NCI-H1694 (cell line): ENCODE measurements at places on chromosomes 16 and 17.

- DNase-seq: no peak
Observed at GRCh38 chr16:4537376-4538343, 913 bp downstream of the CDIP1 start.

DNA sequence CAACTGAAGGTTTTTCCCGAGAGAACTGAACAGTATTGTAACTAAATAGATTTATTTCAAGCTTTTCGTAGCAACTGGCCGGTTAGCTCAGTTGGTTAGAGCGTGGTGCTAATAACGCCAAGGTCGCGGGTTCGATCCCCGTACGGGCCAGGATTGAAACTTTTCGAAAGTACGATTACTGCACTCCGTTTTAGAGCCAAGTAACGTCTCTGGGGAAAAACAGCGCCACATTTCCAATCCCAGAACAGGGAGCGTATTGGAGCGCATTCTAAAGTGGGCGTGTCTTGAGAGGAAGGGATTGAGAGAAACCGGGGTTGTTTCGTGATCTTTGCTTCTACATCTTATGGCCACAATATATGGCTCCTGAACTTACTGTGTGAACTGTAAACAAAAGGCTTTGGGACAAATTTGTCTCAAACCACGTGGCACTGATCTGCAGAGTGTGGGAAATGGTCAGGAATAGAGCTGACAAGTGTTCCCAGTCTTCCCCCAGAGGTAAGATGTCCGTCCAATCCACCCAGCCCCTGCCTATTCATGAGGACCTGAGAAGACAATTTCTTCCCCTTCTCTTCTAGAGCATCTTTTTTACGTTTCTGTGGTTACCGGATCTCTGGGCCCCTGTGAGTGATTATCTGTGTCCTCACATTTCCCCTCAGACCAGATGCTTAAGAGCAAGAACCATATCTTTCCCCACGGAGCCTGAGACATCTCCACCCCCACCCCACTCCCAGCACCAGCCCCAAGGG lies 2.3 kb downstream of the BORCS6 start:
- DNase-seq: peak; percentile 99

DNA sequence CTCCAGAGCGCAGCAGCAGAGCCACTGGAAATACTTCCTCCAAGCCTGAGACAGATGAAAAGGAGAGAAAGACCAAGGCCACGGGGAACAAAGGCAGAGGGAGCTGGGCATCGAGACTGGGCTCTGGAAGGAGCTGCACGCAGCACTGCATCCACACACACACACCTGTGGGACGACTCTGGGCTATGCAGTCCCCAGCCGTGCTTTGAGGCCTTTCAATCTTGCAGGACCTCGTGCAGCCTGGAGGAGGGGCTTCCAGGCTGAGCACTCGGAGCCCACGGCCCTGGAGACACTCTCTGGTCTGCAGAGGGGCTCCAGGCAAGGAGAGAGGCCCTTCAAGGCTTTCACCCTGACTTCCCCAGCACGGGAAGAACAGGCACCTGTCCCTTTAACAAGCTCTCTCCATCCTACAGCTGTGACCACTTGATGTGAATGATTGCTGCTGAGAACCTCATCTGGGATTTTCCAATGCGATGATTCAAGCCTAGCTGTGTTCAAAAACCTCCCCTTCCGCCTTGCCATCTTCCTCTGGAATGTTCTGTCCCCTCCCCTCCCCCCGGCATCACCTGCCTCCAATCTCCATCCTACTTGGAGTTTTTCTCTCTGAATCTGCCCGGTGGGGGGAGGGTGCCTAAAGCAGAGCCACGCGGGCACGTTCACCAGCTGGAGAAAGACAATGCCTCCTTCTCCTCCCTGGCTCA lies 37.5 kb downstream of the RBFOX3 start:
- no peak for DNase-seq

DNA sequence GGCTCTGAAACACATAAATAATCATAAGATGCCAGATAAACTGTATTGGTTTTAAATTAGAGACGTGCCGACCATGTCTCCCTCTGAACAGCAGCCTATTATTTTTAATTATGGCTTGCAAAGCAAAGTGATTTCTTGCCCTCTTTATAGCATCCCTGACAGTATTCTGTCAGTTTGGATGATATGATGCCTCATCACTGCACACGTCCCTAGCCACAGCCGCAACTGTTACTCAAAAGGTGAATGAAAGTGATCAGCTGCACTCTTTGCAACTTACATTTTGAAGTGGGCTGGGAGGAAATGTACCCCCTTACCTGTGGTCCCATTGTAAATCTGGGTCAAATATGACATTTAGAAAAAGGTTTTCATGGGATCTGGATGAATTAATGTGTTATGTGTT lies 389.9 kb downstream of the MAF start:
- no peak for DNase-seq

DNA sequence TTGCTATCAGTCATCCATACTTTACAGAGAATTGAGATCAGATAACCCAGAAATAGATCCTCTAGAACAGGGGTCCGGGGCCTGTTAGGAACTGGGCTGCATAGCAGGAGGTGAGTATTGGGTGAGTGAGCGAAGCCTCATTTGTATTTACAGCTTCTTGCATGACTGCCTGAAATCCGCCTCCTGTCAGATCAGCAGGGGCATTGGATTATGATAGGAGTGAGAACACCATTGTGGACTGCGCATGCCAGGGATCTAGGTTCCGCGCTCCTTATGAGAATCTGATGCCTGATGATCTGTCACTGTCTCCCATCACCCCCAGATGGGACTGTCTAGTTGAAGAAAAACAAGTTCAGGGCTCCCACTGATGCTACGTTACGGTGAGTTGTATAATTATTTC lies 13.0 kb upstream of the SCIMP start:
- DNase-seq: no peak

DNA sequence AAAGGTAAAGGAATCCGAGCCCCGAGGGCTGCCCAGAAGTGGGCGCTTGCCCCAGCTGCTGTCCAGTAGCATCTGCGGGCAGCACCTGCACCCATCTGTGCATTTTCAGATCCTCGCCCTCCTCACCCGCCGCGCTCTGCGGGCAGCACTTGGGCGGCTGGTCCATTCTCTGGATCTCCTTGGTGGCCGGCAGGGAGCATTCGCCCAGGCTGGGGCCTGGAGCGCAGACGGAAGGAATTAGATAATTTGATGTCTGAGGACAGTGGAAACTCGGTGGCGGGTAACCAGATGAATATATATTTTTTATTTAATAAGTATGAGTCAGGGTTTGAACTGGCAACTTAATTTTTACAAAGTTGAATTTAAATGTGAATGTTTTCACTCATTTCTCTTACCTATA lies 88.5 kb downstream of the NPIPB11 start:
- DNase-seq: no peak

GRCh38 chr16:87582216-87582965 lies 19.9 kb upstream of the JPH3 start:
- DNase-seq: no peak

GRCh38 chr17:72588961-72589360 lies 468.1 kb downstream of the SOX9 start:
- DNase-seq: peak; percentile 64

DNA sequence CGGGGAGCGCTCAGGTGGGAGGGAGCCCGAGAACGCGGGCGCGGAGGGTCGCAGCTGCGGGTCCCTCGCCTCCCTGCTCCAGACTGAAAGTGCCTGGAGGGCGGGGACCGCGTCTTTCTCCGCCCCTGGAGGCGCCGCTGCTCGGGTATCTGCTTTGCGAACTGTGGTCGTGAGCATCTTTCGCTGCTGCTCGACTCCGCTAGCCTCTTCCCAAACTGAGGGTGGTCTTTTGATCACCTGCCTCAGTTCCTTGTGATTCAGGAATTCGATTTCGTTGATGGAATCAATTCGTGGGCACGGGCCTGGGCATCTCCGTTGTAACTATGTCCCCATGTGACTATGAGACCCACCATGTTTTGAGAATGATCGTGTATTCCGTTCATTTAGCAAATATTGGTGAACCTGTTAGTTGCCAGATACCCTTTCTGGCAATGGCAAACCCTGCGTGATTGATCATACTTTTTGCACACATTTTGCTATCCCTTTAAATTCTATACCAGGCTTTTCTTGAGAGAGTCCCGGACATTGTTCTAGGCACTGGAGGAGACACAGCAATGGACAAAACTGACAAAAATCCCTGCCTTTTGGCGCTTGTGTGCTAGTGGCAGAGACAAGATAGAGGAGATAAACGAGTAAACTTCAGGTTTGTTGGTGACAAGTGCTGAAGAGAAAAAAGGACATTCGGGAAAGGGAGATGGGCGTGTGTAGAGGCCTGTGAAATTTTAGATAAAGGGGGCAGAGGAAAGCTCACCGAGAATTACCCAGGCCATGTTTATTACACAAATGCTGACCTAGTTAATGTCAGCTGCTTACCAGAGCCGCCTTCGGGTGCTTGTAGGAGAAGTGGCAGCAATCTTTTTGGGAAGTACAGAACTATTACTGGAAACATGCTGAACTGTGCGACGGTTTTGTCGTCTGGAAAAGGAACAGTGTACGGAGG lies 948 bp downstream of the UTP18 start:
- DNase-seq: peak; percentile 39

DNA sequence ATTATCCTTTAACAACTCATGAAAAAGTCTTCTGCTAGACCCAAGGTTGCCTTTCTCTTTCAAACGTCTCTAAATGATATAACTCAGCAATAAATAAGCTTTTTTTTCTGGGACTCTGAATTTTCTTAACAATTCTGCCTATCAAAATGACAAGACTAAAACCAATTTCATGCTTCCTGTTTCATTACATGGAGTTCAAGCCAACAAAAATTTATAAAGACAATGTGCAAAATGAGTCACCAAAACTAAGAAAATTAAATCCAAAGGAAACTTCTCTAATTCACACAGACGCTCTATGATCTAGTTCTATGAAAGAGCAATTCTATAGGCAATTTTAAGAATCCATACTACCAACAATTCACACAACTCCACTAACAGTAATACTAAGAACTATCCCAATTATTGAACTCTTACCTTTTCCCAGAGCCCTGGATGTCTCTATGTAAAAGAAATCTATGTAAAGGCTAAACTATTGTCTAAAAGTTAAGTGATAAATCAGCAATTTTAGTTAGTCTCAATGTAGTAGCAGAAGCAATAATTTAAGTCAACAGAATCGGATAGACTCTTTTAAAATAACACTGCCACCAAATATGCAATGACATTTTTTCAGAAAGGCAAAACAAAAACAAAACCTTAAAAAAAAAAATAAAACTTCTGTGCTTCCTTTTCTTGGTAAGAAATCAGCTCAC lies 44.2 kb downstream of the ZZEF1 start:
- DNase-seq: no peak

- DNase-seq: no peak
Observed at GRCh38 chr17:47955497-47956461, 1.9 kb downstream of the PRR15L start.

- peak; percentile 23 for DNase-seq
Observed at GRCh38 chr16:68936736-68937631, 93.7 kb downstream of the TANGO6 start.

- DNase-seq: no peak
Observed at GRCh38 chr17:27647765-27648164, 16.8 kb downstream of the LGALS9 start.

DNA sequence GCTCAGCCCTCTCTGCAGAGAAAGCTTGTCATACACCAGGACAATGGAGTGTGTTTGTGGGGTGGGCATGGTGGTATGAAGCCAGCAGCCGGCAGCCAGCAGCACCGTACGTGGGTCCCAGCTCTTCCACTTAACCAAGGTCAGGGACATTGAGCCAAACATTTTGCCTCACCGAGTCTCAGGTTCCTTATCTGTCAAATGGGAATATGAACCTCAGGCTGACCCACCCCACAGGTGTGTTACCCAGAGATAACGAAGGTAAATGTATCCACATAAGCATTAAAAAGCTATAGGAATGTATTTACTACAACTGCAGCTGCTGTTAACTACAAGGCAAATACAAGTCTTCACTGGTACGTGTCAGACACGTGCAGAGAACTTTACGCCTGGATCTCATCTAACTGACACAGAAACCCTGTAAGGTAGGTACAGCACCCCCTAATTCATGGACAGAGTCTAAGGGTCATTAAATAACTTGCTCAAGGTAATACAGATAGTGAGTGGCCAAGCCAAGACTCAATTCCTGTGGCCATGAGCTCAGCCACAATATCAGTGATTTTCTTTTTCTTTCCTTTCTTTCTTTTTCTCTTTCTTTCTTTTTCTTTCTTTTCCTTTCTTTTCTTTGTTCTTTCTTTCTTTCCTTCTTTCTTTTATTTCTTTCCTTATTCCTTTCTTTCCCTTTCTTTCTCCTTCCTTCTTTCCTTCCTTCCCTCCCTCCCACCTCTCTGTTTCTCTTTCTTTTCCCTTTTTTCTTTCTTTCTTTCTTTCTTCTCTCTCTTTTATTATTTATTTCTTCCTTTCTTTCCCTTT lies 990 bp downstream of the SLC5A11 start:
- no peak for DNase-seq

- DNase-seq: peak; percentile 50
Observed at GRCh38 chr16:85173981-85174751, 61.9 kb upstream of the CIBAR2 start.

- DNase-seq: no peak
Observed at GRCh38 chr17:75020331-75021110, 8.1 kb downstream of the MRPL58 start.

GRCh38 chr17:39665642-39666224 lies 584 bp downstream of the TCAP start:
- peak; percentile 21 for DNase-seq

DNA sequence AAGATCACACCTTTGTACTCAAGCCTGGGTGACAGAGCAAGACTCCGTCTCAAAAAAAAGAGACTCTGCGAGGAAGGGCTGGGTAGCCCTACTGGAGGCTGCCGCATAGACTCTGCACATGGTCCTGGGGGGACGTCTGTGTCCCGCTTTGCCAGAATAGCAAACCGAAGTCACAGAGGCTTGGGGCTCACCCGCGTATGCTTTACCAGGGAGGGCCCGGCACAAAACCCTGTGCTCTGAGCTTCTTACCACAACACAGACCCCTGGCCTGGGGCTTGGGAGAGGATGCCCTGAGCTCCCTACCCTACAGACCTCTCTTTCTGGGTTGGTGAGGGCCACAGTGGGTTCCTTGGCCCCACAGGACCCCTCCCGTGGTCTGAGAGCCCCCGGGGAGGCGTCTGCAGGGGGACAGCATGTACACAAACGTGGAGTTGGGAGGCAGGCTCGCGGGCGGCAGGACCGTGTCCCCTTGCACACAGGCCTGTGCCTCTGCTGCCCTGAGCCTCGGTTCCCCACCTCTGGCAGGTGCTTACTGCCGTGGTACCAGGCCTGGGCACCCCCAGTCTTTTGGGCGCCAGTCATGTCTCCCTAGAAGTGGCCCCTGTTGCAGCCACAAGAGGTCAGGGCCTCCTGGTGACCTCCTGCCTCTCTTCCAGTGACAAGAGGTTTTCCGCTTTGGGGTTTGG lies 13.8 kb downstream of the CPNE7 start:
- no peak for DNase-seq
